ENCODE measurements at places on chromosomes 11 and 22.
A peak's percentile ranks its signal among the peaks of the same experiment; 100 is the strongest.

GRCh38 chr11:76744186-76745043 lies 38.7 kb upstream of the TSKU start:
- no peak for DNase-seq

- no peak for DNase-seq
These were observed 263.3 kb upstream of the PLET1 start for GRCh38 chr11:112523951-112524350.

GRCh38 chr11:13003736-13004493 lies 5.2 kb upstream of the RASSF10 start:
- DNase-seq = no peak

- no peak for DNase-seq
These were observed 397.0 kb downstream of the NTM start for GRCh38 chr11:131767421-131767820.

- DNase-seq = no peak
These were observed 19.8 kb upstream of the PSMA1 start for GRCh38 chr11:14539982-14540421.

DNA sequence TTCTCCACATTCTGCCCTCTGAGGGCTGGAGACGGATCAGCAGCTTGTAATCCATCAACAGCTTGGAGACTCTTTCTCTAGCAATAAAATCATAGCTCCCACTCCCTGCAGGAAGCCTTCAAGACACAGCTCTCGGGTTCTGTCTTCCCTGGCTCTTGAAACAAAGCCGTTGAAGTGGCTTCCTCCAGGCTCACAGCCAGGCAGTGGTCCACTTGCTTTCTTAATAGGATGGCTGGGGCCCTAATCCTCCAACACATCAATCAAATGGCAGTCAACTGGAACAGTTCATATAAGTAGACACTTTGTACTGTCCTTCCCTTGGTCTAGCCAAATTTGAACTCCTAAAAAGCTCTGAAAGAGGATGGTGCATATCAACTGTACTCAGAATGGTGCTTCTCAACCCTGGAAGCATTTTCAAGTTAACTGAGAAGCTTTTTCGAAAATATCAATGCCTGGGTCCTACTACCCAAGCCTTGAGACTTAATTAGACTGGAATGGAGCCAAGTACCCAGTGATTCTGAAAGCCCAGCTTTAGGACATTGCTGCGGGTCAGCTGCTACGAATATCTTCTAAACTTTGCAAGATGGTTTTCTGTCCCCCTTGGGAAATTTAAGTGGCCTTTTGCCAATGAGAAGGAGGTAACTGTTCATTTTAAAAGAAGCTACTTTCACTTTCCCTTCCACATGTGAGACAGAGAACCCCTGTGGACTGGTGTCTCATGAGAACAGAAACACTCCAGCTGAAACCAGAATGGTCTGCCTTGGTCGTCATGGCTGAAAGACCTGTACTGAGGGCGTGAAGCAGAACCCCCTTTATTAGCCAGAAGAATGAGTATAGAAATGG lies 74.7 kb downstream of the SC5D start:
- no peak for DNase-seq

- no peak for DNase-seq
These were observed 910.4 kb downstream of the METTL15 start for GRCh38 chr11:29018631-29019030.

- DNase-seq = no peak
These were observed 89.7 kb downstream of the ZC3H12C start for GRCh38 chr11:110182886-110183285.

DNA sequence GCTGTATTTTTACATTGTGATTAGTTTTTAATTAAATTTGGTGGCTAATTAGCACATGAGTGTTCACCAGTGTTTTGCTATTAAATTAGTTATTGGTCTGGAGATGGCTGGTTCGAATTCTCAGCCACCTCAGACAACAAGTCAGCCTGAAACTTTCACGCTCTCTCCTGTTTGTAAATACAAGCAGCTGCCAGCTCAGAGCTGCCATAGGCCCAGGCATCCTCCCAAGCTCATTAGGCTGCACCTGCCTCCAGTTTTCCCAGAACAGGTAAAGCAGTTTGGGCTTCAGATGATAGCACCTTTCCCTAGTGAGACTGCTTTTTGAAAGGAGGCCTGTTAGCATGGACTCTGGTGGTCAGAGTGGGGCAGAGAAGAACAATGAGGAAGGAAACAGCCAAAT lies 156.8 kb downstream of the NAV2 start:
- DNase-seq = no peak

- no peak for DNase-seq
These were observed 13.7 kb downstream of the NUP98 start for GRCh38 chr11:3783611-3784010.

DNA sequence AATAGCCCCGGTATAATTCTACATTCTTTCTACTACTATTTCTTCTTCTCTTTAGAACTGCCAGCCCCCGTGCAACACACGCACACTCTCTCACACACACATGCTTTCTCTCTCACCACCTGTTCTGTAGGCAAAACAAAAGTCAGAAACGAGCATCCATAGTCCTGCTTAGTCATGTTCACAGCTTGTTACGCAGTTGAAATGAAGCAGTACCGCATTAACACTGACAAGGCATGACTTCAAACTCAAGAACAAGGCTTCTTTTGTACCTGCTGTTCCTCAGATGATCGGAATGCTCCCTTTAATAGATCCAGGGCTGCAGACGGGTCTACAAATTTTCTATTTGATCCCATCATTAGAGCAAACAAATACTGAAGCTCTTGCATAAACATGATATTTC lies 42.2 kb downstream of the USP28 start:
- no peak for DNase-seq

GRCh38 chr11:41461057-41461681 lies 1.7 kb upstream of the LRRC4C start:
- DNase-seq = no peak

DNA sequence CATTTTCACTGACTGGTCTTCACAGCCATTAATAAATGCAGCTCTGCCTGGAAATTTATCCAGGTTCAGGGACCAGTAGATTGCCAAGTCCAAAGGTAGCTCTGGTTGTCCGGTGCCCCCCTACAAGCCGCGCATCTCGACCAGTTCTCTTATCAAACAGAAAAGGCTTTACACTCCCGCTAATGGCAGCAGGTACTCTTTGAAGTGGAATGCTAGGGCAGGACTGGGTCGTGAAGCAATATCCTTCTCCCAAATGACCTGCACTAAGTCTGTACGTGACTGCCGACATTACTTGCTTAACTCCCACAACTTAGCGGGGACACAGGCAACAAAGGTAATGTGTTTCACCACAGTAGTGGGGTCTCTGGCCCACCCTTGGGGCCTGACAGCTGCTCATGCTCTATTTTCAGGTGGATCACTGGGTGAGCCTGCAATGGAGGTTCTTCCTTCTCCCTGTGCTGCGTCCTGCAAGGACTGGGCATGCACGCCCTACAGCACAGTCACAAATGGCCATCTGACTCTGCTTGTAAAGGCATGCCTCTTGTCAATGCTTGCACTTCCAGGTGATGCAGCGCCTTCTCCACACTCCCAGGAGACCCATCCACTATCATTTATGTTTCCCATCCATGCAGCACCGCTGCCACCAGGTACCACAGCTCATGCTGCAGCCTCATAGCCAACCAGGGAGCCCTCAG lies 96.1 kb upstream of the CTSC start:
- no peak for DNase-seq

DNA sequence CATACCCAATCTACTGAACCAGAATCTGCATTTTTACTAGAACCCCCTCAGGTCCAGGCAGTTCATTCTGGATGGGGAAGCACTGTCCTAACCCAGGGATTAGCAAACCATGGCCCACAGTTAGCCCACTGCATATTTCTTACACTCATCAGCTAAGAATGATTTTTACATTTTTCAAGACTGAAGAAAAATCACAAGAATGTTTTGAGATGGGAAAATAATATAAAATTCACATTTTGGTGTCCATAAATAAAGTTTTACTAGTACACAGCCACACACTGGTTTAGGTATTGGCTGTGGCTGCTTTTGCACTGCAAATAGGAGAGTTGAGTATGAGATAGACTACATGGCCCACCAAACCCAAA lies 59.4 kb downstream of the PPFIBP2 start:
- no peak for DNase-seq

DNA sequence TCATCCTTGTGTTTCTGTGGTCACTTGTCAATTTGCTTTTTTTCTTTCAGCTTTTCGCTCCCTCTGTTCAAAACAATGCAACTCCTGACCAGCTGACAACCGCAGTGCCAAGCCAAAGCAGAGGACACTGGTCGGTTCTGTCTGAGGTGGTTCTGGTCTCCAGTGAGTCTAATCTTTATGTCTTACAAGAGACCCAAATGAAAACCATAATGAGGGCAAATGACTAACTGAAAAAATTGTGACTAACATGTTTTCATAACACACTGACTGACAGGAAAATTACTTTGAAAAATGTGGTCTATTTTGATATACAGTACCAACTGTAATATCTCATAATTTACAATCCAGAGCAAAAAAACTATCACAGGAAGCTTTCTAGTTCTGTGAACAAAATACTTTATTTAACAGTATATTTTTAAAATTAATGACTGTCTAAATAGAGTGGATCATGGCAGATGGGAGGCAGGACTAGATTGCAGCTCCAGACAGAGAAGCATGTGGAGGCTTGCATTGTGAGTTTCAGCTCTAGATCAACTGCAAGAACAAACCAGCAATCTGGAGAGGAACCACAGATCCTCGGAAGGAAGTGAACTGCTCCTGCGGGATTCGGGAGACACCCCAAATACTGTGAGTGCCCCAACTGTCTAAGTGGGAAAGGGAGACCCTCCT lies 311.8 kb downstream of the SBF2 start:
- DNase-seq = no peak

DNA sequence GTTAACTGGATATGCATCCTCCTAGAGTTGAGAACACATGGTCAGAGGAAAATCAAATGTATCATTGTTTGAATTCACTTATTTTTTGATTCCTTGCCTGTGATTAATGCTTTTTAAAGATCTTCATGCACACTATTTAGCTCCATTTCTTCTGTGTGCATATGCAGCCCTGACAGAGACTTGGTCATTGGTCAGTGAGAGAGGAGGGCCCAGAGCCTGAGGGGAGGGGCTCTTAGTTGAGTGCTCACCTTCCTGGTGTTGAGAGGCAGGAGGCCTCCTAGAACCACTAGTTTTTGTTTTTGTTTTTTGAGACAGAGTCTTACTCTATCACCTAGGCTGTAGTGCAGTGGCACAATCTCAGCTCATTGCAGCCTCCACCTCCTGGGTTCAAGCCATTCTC lies 48.9 kb downstream of the TNRC6B start:
- no peak for DNase-seq

DNA sequence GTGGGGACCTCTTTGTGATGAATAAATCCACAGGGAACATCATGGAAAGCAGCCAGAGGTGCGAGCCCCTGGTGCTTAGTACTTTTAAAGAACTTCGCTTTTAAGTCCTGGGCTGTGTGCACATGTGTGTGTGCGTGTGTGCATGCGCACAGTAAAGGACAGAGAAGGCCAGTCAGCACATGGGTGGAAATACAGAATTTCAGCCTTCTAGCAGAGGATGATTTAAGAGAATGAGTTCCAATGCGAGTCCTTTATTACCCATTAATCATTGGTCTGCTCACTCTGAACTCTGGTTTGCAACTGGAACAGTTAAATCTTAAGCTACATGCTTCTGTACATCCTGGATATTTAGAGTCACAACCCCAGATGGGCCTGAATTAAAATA lies 18.9 kb downstream of the TEAD1 start:
- DNase-seq = no peak

DNA sequence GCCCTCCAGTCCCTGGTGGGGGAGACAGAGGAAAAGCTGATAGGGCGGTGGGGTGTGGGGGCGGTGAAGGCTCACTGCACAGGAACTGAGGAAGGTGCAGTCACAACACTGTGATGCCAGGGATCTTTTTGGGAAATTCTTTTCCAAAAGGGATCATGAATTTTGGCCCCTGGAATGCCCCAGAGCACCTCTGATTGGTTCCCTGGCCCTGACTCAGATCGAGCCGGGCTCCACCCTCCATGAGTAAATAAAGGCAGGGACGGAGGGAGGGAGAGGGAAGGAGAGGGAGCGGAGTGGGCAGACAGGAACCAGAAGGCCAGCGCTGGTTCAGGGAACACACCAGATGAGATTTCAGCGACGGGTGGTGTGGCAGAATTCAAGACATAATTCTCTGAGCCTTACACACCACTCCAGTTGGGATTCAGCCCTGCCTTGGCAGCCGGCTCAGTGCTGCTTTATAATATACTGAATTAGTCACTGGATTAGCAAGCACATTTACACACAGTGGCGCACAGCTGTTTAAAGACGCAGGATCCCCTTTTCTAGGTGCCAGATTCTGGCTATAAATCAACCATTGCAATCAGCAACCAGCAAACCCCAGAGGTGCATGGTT lies 80.3 kb downstream of the ETS1 start:
- DNase-seq = peak; percentile 17

DNA sequence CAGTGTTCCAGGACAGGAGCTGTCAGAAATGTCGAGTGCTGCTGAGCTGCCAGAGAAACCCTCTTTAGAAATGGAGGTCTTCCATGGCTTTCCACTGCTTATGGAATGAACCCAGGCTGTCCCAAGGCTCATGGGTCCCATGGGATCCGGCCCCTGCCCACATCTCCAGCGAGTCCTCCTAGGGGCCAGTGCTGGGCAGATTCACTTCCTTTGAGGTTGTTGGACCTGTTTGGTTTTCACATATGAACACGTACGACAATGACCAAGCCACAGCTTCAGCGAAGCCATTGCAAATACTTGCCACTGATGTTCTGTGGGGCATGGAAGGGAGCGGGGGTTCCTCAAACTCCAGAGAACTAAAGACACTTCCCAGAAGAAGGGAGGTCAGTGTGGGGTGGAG lies 483.3 kb downstream of the TBC1D22A start:
- DNase-seq = no peak

DNA sequence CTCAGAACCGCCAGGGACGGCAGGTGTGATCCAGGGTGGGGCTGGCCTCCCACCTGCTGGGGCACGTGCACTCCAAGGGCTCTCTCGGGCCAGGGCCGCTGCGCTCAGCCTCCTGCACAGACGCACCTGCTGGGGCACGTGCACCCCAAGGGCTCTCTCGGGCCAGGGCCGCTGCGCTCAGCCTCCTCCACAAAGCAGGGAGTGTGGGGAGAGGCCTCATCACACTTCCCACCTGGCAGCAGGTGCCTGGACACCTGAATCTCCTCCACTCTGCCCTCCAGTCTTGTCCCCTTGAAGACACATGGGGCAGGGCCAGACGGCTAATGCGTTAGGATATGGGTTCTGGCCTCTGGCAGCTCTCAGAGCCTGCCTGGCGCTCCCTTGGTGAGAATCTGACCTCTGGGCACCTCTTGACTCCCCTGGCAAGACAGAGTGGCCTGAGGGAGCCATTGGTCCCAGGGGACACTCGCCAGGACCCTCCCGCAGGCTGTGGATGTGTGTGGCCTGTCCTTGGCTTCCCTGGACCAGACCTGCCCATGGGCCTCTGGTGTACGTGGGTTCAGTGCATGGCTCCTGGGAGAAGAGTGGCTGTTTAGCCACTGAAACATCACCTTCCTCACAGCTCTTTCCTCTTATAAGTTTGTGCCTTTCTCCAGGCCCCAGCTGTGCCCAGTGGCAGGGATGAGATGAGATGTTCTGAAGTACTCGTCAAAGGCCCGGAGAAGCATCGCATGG lies 73.5 kb downstream of the BRD1 start:
- DNase-seq = no peak

GRCh38 chr11:117960406-117960805 lies 25.8 kb upstream of the IL10RA start:
- DNase-seq = no peak

Measured in GOT3 (cell line).